ENCODE measurements at places on chromosomes 16 and 17.

- DNase-seq: no peak
These were observed 17.1 kb downstream of the CDH16 start for GRCh38 chr16:66901626-66902025.

DNA sequence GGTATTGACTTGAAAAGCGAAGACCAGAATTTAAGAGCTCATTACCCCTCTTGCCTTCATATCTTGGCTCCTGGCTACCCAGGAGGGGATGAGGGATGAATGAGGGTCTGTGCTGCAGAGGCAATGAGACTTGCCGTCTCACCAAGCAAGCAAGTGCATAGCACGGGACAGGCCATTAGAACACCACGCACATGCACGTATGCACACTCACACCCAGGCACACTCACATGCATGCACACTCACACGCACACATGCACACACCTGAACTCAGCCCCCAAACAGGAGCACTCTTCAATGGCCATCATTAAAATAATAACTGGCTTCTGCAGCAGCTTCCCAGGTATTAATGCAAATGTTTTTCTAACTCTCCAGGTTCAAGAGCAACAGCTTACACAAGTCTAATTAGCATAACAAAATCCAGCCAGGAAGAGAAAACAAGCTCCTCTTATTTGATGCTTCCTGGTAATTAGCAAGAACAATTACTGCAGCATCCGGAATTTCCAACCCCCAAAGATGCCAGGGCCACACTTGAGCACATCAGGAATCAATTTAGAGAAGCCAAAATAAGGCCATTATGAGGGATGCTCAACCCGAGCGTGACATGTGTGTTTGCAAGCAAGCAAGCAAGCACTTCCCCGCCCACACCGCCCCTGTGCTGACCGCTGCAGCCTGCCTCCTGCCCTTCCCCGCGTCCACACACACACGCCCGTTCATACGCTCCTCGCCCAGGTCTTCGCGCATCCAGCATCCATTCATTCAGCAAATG, 171.6 kb upstream of the TNRC6C start:
- DNase-seq: no peak

- DNase-seq: peak; percentile 12
These were observed 22.1 kb upstream of the MSI2 start for GRCh38 chr17:57234061-57234738.

DNA sequence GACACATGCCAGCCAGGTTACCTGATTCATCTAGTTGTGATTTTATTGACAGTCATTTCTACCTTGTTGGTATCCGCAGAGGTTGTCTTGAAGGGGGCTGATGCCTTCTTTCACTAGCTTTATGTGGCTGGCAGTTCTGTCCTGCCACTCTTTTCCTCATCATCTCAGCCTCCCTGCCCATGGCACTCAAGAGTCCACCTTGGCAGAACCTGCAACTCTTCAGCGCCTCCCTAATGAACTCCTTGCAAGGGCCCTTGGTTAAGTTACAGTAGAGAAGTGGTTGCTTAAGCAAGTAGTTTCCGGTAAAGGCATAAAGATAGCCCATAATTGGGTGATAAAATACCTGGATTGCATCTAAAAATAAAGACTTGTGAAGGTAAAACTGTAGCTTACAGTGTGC, 489.9 kb downstream of the WWOX start:
- no peak for DNase-seq

GRCh38 chr17:17343160-17343735, 40.1 kb downstream of the NT5M start:
- no peak for DNase-seq

- no peak for DNase-seq
These were observed 164.8 kb downstream of the HAPSTR1 start for GRCh38 chr16:9256196-9256595.

DNA sequence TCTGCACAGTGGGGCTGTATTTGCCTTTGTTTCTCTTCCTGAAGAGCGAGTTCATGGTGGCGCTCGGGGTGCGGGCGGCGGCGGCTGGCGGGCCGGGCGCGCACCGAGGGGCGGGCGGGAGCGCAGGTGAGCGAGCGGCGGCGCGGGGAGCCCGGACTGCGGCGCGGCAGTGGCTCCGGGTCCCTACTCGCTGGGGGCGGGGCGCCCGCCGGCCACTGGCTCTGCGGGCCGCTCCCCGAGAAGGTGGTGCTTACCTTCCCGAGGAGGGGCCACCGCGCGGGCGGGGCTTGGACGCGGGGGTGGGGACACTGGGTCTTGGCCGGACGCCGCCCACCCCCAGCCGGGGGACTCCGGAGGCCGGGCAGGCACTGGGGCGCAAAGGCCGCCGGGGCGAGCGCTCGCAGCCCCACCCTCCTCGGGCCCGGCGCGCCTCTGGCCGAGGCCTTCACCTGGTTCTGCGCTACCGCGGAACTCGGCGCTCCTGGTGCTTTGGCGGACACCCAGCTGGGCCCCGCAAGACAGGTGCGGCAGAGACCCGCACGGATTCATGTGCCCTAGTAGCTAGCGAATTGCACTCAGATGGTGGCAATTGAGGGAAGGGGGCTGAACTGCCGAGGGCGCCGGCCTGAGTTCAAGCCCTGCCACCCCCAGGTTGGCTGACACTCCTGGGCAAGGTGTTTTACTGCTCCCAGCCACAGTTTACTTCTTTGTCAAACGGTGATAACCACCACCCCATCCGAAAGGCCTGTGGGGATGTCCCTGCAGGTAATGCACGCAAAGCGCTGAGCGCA, at the start of gene PPL:
PPL (minus strand) TSS at position 158 of the 791 bp plus-strand sequence; CDS start at position 55, 103 bp downstream.
- peak; percentile 64 for DNase-seq

DNA sequence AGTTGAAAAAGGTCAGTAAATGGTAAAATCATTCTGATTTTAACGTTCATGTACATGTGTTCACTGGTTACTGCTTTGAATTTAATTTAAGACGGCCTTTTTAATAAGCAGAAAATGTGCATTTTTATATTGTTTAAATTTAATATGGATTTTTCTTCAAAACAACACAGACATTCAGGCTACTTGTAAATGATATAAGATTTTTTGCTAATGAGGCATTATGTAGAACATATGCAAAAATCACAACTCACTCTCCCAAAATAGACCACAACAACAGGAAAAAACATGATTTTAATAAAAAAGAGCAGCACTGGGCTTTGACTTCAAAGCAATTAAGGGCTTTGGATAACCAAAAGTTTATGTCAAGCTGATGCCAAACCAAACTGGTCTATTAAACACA, 22.3 kb downstream of the RPGRIP1L start:
- no peak for DNase-seq

GRCh38 chr17:32596206-32596605, 109.4 kb downstream of the CDK5R1 start:
- no peak for DNase-seq

GRCh38 chr17:5700745-5701144, 116.4 kb upstream of the NLRP1 start:
- no peak for DNase-seq

DNA sequence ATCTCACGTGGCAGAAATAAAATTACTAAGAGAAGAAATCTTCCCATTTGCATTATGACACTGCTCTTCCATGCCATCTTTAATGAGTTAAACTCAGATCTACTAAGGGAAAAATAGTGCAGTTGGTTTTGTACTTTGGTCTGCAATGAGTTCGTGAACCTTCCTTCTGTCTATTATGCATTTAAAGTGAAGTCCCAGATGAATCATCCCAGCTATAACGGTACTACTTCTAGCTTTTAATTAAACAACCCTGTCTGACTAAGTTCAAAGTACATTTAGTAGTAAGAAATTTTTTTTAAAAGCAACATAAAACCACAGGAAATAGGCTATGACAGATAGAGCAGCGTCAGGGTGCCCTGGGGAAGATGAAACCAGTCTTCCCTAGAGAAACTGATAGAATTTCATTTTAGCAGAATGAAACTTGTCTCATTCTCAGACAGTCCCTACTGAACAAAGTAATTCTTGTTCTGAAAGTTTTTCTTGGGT, 1.8 kb downstream of the TMIGD1 start:
- DNase-seq: no peak

Measured in NCI-H2029 treated with DMSO at 0.1 percent for 48 hours (cell line).